ENCODE measurements at places on chromosomes 2 and 18.

GRCh38 chr2:176769499-176770370 is 442.9 kb upstream of the HNRNPA3 start:
- no peak for DNase-seq

DNA sequence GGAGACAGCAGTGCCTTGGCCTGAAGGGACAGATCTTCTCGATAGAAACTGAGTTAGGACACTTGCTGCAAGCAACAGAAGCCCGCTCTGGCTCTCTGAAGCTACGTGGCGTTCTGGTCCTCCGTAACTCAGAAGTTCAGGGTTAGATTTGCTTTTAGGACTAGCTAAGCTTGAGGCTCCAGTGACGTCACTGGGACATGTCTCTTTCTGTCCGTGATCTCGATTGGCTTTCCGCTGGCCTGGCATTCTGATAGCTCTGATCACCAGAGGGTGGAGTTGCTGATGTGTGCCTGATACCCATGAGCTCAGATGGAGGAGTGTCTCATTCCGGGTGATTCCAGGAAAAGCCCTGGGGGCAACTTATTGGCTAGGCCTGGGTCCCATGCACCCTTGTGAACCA is 75.0 kb downstream of the GLI2 start:
- no peak for DNase-seq

- DNase-seq: no peak
Measured at GRCh38 chr2:16031848-16032159, 91.5 kb downstream of the MYCN start.

- DNase-seq: no peak
Measured at GRCh38 chr2:75287624-75288316, 88.5 kb upstream of the TACR1 start.

DNA sequence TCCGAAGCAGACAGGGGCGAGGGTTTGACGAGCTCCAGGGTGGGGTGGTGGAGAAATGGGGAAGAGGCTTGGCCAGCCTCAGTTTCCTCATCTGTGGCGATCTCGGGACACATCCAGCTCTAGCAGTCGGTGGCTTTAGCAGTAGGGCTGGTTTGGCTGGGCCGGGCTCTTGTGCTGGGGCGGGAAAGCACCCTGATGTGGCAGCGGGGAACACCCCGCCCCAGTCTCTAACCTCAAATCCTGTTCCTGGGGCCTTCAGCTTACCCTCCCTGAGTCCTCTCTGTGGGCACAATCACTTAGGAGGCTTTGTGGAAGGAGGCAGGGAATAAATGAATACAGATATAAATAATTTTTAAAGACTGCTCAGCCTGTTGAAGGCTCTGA is 26.5 kb upstream of the MCFD2 start:
- peak; percentile 69 for DNase-seq

DNA sequence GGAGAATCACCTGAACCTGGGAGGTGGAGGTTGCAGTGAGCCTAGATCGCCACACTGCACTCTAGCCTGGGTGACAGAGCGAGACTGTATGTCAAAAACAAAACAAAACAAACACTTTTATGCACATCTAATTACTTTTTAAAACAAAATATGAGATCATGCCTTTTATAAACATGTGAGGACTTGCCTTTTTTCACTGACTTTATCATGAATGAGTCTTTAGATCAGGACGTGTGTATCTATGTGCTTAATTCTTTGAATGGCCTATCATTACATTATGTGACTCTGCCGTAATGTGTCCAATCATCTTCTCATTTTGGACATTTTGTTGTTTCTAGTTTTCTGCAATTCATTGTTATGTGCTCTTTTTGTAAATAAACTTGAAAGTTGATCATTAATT is 58.7 kb downstream of the FAM117B start:
- DNase-seq: no peak

DNA sequence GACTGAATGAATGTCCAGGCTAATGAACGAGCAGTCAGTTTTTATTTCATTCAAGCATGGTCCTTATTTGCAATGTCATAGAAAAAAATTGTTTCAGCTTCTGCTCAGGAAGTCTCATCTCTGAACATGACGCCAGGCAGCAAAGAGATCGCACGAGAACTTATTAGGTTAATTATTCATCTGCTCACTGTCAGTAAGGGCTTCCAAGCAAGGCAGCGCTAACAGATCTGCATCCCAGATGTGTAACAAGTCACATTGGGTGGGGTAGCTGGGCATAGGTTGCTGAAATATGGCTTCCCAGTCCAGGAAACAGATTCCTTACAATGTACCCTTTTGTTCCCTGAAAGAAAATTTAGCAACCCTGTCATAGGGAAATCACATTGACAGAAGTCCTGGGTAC is 63.5 kb downstream of the ANKRD44 start:
- no peak for DNase-seq

DNA sequence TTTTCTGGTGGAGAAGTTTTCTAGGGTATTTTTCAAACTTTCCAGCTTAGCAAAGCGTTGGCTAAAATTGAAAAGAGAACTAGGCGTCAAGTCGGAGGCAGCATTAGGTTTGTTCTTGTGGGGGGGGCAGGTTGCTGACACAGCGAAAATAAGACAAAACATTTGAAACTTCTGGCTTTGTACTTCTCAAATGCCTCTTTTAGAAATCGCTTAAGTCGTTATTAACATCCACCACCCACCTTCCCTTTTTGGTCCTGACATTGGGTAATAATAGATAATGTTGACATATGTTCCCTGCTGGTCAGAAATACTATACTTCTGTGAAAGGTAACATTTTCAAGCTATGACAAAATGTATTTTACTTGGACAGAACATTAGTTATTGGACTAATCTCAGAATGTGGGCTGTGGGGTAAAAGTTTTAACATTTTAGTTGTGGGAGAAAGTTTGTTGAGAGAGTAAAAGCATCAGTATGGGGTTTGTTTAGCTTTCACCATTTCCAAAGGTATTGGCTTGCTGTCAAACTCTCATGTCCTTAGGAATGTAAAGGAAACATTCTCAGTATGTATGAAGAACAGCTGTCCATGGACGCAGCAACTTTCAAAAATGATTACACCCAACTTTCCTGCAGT is 88.1 kb upstream of the ZEB2 start:
- no peak for DNase-seq

DNA sequence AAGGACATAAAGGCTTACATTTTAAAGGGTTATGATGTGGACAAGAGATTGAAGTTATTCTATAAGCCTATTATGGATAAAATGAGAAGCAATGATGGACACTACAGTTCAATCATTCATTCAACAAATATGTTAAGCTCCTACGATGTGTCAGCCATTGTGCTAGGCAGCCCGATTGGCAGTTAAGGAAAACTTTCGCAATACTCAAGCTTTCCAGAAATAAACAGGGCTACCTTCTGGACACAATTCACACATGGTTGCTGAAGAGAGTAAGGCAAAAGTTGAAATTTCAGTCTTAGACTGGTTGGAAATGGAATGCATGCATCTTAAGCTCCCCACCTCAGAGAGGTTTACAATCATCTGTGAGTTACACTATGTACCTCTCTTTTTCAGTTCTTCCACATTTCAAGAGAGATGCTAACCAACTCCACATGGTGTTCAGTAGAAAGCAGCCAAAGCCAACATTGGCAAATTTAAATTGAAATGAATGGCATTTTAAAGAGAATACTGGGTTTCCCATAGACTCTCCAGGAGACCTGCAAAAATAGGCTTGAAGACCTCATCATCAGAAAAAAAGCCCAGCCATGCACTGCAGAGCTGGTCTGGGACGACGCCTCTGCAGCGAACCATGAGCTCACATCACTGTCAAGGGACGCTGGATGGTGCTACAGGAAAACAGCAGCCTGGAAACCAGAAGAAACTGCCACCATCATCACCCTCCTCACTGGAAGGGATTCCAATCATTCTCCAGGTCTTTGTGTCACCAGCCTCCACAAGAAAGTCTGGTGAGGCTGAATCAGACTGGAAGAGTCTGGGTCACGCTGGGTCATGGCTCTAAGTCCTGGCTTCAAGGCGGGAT is 276.3 kb downstream of the AFF3 start:
- DNase-seq: no peak

DNA sequence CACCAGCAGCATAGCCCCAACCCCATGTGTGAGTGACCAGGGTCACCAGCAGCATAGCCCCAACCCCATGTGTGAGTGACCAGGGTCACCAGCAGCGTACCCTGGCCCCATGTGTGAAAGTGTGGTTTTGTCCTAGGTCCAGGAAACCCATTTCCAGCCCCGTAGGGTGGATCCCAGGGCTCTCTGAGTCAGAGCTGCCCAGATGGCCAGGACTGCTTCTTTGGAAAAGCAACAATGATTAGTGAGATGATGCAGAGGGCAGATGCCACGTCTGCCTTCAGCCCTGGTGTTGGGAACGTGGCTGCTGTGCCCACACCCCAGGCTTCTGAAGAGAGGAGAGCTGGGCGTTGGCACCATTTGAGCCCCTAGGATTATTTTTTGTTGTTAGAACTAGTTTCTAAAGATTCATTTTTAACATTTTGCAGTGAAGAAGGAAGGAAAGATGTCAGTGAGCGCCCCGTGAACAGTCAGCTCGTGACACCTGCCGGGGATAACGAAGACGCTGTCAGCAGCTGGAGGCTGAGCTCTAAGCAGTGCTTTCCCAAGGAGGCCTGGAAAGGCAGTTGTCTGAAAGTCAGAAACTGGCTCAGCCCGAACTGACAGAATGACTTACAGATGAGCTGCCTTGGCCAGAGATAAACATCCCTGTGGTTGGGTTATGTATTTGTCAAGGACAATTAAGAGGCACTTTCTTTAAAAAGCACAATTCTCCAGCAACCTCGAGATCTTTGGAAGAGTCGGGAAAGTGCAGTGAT is 32.1 kb upstream of the KCNG2 start:
- no peak for DNase-seq

DNA sequence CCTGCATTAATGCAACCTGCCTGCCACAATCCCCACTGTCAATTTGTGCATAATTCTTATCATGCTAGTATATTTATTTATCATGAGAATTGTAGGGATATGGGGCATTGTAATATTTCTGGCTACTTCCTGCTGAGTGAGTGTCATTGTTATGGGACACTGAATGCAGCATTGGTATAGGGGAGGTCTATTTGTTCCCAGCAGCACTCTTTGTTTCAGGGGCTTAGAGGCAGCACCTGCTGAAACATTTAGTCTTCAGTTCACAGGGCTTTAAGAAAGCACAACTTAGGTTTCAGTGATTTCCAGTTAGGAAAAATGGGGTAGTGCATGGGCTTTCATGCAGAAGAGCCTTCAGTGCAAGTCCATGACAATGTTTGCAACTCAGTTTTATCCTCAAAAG is 23.6 kb downstream of the SULT1C3 start:
- DNase-seq: no peak

All from NAMALWA (cell line).